ENCODE measurements at places on chromosomes 12 and 14. TPM values are rescaled to one million over a fixed set of nuclear protein-coding genes. Genes with fewer than 3 reads are reported as not detected.

DNA sequence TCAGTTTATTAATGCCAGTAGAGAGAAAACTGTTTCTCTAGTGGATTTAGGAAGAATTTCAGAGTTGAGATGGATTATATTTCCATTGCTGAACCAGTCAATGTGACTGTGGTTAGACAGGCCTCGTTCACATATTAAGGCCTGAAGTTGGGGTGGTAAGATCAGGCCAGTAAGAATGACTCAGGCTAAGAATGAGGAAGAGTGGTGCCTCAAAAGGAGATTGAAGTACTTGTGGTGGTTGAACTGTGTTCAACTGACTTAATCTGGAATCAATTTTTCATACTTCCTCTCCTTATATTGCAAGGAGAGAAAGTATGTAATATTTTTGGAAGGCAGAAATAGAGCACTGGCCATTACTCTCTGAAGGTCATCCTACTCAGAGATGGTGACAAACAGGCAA, 37.8 kb upstream of the ATF7IP start:
- DNase-seq: no peak

WDHD1 gene
- 16.3 TPM for polyA plus RNA-seq

GRCh38 chr14:77908847-77909246, 108.9 kb downstream of the ADCK1 start:
- DNase-seq: no peak

DNA sequence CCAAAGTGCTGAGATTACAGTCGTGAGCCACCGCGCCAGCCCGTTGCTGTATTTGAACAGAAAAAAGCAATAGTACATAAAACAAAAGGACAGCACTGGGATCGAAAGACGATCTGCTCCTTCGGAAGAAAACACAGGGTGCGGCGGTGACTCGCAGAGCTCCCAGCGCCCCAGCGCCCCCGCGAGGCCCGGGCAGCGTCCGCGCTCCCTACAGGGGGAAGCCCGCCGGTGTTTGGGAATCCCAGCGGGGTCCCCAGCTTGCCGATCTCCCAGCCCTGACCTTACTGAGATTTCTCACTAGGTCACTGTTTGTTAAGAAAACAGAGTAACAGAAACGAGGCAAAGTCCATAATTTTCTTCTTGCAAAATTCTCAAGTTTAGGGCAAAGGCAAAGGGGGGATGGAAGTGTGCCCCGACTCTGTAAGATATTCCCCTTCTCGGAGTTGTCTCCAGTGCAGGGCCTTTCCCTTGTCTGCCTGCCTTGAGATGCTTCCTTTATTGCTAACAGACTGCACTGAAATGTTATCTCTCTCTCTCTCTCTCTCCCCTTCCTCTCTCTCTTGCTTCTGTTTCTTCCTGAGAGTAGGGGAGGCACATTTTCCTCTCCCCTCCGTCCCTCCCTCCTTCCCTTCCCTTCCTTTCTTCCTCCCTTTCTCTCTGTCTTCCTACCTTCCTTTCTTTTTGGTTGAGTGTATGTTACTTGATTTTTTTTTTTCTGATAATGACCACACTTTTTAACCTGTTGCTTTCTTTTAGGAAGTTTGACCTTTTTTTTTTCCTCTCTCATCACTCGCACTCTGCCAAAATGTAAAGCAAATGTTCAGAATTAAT, 91.9 kb downstream of the TMEM30B start:
- DNase-seq: peak; percentile 87

KRT72 gene
- polyA plus RNA-seq: not detected

DNA sequence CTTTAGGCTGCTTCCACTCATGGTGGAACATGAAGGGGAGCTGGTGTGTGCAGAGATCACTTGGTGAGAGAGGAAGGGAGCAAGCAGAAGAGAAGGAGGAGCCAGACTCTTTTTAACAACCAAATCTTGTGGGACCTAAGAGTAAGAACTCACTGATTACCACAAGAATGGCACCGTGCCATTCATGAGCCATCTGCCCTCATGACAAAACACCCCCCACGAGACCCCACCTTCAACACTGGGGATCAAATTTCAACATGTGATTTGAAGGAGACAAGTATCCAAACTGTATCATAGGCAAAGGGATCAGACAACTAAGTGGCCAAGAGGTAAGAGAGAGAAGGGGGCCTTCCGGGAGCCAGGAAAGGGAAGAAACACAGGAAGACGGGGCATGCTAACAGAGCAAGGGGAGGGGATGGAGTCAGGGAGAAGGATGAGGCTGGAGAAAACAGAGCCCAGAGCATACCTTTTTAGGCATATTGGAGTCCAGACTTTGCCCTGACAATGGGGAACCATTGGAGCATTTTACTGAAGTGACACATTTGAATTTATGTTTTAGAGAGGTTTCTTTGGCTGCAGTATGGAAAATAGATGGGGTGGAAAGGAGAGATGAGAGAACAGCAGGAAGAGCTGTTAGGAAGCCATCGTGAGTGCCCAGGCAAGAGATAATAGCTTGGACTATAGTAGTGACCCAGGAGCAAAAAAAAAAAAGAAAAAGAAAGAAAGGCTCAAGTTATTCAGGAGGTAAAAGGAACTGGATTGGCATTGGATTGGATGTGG, 204.4 kb upstream of the NUDT4 start:
- DNase-seq: no peak

- no peak for DNase-seq
Measured at GRCh38 chr14:32421781-32422180, 92.7 kb downstream of the AKAP6 start.

- DNase-seq: no peak
Measured at GRCh38 chr14:87325741-87326140, 667.2 kb downstream of the GALC start.

- DNase-seq: no peak
Measured at GRCh38 chr12:17134315-17134714, 528.4 kb upstream of the LMO3 start.

DNA sequence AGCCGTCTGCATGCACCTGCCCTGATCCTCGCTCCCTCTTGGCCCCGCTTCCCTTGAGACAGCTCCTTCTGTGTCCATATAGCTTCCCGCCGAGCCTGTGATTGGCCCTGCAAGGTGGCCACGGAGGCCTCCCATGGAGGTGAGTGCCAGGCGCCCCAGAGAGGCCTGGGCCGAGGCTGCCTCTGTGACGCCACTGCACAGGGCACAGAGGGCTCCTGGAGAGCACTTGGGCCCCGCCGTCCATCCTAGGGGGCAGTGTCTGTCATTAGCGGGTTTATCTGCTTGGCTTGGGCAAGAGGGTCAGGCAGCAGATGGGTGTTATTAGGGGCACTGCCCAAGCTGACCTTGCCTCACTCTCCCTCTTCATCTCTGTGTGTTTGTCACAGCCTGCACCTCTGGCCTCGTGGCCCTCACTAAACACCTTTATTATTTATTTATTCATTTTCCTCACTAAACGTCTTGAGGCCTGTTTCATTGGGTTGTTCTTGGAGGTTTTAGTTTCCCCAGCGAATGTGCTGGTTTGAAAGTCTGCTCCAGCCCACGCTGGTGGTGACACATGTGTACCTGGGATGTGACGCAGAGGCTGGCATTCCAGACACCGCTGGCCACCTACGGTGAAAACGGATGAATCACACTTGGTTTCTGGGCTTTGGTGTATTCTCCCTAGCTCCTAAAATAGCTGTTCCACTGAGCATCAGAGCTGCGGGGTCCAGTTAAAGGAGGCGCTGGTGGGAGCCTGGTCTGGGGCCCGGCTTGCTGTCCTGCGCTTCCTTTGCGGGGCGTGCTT, 5.9 kb downstream of the ZFYVE21 start:
- DNase-seq: peak; percentile 42

Data from A549 (cell line).